Mucosa of descending colon (tissue), 3 donors: ENCODE measurements at places on chromosomes 12 and 14.

DNA sequence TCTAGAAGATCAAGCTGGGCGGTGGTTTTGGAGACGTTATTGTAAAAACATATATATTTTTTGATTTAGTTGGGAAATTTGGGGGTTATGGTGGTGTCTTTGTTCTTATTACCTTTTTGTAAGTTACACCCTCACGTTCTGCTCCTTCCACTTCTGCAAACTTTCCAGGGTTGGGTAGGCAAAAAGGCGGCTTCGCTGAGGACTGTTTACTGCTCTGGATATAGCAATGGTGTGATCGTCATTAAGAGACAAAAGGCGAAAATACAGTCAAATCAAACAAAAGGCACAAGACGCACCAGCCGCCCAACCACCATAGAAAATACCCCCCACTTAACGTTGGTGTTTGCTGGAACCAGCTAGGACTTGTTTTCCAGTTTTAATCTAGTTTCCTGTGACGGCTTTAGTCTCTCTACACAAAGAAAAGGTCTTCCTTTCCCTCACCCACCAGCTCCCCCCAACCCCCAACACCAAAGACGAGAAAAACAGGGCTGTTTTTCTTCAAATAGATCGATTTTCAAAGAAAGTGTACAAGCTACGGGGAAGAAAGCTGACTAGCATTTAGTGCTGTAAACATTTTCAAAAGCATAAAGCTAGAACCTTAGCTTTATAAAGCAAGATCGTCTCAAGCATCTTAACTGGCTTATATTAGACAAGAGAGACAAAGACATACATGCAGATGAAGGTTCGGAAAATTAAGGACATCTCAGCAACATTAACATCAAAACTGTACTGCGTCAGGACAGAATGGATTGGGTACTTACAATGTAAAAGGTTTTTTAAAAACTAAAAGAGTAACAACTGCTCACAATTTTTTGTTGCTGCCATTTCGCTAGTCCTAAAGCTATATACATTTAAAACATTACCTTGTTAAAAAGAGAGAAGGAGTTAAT, 2.0 kb upstream of the SETD1B start:
- DNase-seq, result no peak

GRCh38 chr12:128705140-128705539, 118.6 kb downstream of the SLC15A4 start:
- DNase-seq, result no peak

DNA sequence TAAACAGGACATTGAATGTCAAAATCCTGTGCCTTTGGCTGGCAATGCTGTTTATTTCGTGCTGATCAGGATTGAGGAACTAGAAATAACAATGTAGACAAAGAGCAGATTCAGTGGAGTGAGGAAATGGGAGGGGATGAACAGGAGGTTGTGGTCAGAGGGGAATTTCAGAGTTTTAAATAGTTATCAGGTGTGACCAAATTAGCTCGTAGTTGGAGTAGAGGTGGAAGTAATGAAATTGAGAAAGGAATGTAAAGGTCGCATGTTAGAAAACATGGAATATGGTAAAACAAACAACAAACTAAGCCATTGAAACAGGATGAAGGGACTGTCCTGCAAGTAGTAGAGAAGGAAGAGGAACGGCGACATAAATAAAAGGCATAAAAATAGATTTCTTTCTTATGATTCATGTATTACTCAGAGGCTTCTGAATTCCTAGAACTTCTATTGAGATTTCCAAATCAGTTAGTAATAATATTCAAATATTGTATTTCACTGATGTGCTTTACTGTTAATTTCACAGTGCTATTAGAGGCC, 9.5 kb upstream of the SAV1 start:
- DNase-seq, result no peak

DNA sequence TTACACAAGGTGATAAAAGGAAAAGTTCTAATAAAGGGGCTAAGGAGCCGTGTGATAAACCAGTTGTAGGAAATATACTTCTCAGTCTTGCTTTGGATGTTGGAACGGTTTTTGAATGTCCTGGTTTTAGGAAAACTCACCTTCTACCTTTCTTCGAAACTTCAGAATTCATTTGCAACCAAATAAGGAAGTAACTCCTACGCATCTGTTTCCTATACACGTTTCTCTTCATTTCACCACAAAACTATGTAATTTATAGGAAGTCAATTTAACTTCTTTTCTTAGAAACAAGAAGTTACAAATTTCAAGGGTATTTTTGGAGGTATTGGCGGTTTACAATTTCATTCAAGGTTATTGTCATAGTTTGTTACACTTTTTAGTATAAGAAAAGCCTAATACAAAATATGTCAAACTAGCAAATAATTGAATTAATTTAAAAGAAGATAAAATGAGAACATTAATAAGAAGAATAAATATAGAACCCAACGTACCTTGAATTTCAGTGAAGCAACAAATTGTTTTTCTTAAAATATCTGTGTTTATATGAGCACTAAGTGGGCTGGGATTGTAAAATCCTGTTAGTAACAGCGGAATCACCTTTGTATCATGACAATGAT, 33.2 kb upstream of the CD69 start:
- DNase-seq, result no peak

GRCh38 chr12:9750276-9751203, 10.2 kb downstream of the CD69 start:
- DNase-seq, result no peak

- DNase-seq, result no peak
Measured at GRCh38 chr12:120012067-120012621, 23.1 kb downstream of the BICDL1 start.

DNA sequence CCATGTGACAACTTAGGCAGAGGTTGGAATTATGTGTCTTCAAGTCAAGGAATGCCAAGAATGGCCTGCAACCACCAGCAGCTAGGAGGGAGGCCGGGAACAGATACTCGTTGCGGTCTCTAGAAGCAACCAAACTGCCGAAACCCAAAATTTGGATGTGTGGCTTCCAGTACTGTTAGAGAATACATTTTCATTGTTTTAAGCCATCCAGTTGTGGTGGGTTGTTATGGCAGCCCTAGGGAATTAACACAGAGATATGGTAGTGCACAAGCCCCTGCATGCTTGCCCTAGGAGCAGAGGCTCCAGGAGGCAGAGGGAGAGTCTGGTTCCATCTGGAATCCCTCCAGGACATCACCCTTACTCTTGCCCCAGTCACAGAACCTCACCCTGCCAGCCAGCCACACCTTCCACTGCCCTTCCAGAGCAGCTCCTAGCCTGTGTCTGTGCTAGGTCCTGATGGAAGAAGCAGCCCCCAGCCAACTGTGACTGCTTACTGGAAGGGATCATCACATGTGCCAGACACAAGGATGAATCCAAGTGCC, 19.5 kb downstream of the PITPNM2 start:
- DNase-seq, result no peak

DNA sequence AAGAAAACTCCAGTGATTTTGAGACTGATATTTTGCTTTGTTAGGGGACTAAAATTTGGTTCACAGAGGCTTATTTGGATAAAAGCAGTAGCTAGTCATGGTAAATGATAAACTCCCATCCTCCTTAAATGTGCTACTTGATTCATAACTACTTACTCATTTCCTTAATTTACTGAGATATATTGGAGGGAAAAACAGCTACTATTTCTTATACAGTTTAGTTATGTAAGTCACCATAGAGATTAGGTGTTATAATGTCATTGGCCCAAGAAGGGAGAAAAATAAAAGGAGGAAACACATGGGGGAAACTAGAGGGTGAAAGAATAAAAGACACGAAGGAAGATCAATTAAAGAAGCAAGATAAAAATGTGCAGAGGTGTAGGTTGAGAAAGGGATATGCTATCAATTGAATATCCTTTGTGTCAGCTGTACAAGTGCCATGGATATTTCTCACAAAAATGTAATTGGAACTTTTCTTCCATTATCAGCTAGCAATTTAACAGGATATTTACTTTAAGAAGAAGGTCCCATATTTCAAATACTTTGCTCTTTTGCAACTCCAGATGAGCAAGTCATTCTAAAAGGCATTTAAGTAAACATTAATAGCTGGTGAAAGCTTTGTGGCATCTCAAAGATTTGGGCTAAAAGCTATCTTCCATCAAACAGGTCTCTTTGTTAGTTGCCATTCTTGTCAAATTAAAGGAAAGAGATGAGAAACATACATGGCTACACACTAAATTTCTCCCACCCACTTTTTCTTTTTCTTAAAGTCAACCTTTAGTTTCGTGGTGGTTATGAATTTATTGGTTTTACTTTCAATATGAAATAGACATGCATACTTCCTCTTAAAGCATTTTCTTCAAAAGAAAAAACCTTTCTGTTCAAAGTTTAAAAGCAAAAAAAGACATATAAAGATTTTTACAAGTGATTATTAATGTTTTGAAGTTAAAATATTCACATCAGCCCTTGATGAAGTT, 439.5 kb downstream of the CCER1 start:
- DNase-seq, result no peak

DNA sequence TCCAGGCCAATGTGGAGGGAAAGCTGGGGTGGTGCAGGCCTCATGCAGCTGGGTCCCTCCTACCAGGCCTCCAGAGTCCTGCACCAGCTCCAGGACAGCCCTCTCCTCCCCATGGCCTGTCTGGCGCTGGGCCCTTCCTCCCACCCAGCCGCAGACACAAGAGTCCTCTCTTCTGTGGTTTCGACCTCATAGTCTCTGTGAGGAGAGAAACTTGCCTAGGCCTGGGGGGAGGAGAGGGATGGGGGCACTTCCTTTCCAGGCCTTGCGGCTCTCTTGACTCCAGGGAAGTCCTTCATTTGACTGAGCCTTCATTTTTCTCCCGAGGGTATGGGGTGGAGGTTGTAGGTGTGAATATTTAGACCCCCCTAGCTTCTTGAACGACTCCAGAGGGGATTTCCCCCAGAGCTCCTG, 2.3 kb downstream of the MMP14 start:
- no peak for DNase-seq

GRCh38 chr12:15088105-15088504, 115.3 kb downstream of the PDE6H start:
- no peak for DNase-seq
